Skin of body (tissue), 3 donors: ENCODE measurements at places on chromosomes 6 and 20. TPM values are rescaled to one million over a fixed set of nuclear protein-coding genes. Genes with fewer than 3 reads are reported as not detected.

- no peak for DNase-seq
These were observed 21.1 kb downstream of the RTN4IP1 start for GRCh38 chr6:106608080-106608668.

DNA sequence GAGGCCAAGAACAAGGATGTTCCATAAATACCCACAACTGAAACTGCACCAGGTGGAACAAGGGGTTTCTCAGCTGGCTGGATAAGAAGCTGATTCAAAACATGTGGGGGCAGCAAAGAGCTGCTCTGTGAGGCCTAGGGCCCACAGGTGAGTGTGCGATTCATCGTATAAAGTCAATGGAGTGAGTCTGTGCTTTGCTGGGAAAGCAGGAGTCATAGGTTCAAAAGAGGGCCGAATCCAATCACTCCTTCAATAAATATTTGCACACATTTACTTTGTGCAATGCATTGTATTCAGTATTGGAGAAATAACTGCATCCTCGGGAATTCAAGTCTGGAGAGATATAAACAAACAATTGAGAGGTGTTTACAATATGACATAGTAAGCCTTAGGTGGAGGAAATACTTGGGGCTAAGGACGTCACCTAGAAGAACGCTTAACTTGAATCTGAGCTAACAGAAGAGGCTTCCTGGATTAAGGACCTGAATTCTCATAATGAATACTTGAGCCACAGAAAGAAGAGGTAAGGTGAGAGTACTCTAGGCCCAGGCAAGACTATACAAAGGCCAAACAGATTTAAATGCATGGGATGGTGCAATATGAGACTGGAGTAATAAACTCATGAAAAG lies 83.7 kb upstream of the TMEM30A start:
- no peak for DNase-seq

DNA sequence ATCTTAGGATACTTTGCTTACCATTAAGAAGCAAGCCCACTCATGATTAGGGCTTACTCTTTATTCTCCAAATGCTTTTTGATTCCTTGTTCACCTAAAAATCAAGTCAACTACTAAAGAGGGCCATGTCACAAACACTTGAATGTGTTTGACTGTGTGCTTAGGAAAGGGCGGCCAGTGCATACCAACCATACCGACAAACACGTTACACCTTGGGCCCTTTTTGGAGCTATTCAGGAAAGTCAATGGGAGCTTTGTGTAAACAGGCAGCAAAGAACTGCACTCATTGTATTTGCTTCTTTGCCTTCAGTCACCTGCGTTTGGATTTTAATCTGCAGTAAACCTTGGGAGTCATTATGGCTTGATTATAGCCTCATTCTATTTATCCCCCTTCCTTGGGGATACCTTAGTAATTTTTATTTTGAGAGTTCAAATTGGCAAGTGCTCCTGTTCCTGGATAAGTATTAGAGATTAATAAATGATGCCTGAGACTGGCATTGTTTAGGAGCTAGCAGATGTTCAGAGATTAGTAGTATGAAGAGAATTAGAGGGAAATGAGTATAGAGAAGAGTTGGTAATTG lies 102.6 kb upstream of the HDGFL1 start:
- DNase-seq = no peak

Gene RIMS4
- total RNA-seq = 1.3 TPM

GRCh38 chr6:127177923-127178231 lies 59.4 kb downstream of the RSPO3 start:
- no peak for DNase-seq

DNA sequence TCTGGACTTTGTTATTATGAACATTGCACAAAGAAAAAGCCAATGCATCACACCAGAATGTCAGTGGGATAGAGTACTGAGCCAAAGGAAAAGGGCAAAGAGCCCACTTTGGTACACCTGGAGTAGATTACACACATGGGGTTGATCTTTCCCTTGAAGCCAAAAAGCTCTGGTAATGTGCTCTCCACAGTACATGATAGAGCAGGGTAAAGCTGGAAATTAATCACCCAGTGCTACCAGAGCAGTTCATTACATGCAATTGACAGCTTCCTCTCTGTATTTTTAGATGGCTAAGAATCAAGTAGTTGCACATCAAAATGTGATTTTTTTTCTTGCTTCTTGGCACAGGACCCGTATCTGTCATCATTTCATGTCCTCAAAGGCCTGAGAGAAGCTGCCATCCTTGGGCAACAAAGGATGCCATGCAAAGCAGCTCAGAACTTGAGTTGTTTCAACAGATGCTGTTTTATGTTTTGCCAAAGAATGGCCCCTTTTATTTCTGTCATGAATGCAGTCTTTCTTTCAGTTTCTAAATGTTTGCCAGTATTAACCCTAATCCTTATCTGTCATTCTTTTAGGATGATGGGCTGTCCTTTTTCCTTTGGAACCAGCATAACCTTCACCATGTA lies 88.1 kb downstream of the HDGFL1 start:
- no peak for DNase-seq

- DNase-seq = no peak
These were observed 36.4 kb upstream of the RNF144B start for GRCh38 chr6:18350712-18351111.

Gene DPPA5
- total RNA-seq = not detected

- DNase-seq = no peak
These were observed 162.0 kb upstream of the ECI2 start for GRCh38 chr6:4297348-4297747.

Gene SLC22A1
- 0.59 TPM for total RNA-seq

GRCh38 chr6:113375950-113376846 lies 480.9 kb upstream of the MARCKS start:
- DNase-seq = peak; percentile 96

DNA sequence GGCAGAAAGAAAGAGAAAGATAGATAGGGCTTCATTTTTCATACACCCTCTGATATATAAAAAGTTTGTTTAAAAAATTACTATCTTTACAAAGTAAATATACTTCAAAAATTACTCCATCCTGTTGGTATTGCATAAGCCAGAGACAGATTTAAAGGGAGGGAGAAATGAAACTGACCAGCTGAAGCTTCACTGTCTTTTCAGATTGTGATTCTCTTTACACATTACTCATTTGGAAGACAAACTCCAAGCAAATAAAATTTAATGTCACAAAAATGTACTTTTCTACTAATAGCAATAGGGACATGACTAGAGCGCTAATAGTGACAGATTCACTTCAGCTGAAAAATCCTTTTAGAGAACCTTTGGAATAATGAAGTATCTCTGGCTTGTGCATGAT lies 38.6 kb upstream of the MARCKS start:
- no peak for DNase-seq
